ENCODE measurements at places on chromosomes 2 and 18.

- peak; percentile 88 for DNase-seq
Observed at GRCh38 chr18:71442731-71443141, 1101.4 kb downstream of the CBLN2 start.

- DNase-seq = no peak
Observed at GRCh38 chr2:170301626-170302025, 123.7 kb downstream of the MYO3B start.

DNA sequence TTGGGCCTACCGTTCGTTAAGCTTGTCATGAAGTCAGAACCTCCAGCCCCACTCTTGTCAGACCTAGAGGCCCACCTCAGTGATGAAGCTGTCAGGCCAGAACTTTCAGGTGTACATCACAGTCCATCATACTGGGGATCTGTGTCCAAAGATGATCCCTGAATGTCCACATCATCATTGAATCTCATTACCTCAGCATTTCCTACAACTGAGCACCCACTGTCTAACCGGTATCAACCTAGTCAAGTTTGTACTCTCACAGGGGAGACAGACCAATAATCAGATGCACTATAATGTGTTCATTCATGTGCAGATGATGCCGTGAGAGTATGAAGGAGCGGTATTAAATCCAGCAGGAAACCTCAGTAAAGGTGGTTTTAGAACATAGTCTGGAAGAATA, 36.3 kb upstream of the EHBP1 start:
- DNase-seq = no peak

DNA sequence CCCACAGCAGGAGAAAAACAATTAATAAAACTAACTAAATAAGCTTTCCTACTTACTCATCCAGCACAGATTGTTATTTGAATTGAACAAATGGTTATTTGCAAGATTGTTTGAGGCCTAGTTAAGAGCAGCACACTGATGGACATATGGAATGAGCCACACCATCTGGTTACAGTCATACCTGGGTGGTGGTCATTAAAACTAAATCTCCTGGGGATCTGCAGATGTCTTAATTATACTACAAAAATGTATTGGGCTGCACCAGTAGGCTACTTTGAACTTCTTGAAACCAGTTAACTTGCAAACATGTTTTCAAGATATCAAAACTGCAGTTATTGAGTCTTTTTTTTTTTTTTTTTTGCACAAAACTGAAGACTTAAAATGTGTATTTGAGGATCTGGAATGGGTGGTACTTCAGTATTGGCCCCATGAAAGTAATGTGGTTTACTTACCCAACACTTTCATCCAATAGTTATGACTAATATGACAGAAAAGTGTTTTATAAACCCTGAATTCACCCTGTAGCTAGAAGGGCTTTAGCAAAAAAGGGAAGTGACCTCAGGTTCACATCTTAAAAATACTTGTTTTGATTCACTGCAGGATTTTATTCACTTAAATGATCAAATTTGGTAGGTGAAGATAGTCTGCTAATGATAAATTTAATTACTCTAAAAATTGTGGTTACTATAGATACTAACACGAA, 10.8 kb downstream of the AGFG1 start:
- DNase-seq = no peak

DNA sequence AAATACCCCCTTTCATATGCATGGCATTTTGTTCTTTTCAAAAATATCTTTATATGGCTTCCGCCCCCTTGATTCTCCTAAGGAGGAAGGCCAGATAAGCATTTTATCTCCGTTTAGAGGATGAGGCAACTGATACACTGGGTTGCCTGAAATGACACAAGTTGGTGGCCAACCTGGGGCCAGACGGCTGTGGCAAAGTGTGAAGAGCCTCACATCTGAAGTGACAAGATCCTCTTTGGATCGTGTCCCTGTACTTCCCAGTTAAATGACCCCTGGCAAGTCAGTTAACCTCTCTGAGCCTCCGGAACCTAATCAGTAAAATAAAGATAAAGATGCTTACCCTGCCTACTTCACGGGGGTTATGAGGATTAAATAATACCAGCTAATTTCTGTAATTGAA, 4.6 kb downstream of the SETBP1 start:
- DNase-seq = no peak

- no peak for DNase-seq
Observed at GRCh38 chr2:34705551-34706247, 1106.6 kb upstream of the FAM98A start.

GRCh38 chr2:39399570-39399969, 37.5 kb downstream of the MAP4K3 start:
- no peak for DNase-seq
